Brain (organoid and tissue), 16 donors: ENCODE measurements at places on chromosomes 4 and X. TPM values are rescaled to one million over a fixed set of nuclear protein-coding genes. Genes with fewer than 3 reads are reported as not detected.

MAGEA1 gene
- not detected for polyA plus RNA-seq

IGSF1 gene
- 3.0 TPM for polyA plus RNA-seq

GALNTL6 gene
- 0.12 TPM for polyA plus RNA-seq

HMGB2 gene
- 211 TPM for polyA plus RNA-seq

NFKB1 gene
- 6.9 TPM for polyA plus RNA-seq

CXXC4 gene
- polyA plus RNA-seq = 6.8 TPM

SMIM43 gene
- polyA plus RNA-seq = 2.4 TPM

CCDC149 gene
- polyA plus RNA-seq = 9.2 TPM

OTC gene
- polyA plus RNA-seq = not detected

SMC1A gene
- polyA plus RNA-seq = 98.5 TPM

LIMCH1 gene
- 28.2 TPM for polyA plus RNA-seq

FANCB gene
- 0.75 TPM for polyA plus RNA-seq

HSD17B13 gene
- 0.70 TPM for polyA plus RNA-seq

DEFB131A gene
- not detected for polyA plus RNA-seq

OTUD6A gene
- not detected for polyA plus RNA-seq

ACSL4 gene
- 17.9 TPM for polyA plus RNA-seq

MCUB gene
- 11.8 TPM for polyA plus RNA-seq

RTL5 gene
- 38.0 TPM for polyA plus RNA-seq

CTAG2 gene
- not detected for polyA plus RNA-seq

ENPEP gene
- polyA plus RNA-seq = 2.1 TPM

ARHGEF9 gene
- polyA plus RNA-seq = 26.0 TPM

F8A1 gene
- 51.7 TPM for polyA plus RNA-seq

PABPC1L2B gene
- polyA plus RNA-seq = 2.3 TPM

RNF175 gene
- polyA plus RNA-seq = 2.8 TPM

GPR34 gene
- polyA plus RNA-seq = 1.7 TPM

PLP1 gene
- 1,325 TPM for polyA plus RNA-seq

RBMX gene
- 263 TPM for polyA plus RNA-seq

ATXN3L gene
- polyA plus RNA-seq = not detected

LDB2 gene
- 13.2 TPM for polyA plus RNA-seq

IL21 gene
- polyA plus RNA-seq = not detected
